ENCODE measurements at places on chromosomes 3 and 15.

DNA sequence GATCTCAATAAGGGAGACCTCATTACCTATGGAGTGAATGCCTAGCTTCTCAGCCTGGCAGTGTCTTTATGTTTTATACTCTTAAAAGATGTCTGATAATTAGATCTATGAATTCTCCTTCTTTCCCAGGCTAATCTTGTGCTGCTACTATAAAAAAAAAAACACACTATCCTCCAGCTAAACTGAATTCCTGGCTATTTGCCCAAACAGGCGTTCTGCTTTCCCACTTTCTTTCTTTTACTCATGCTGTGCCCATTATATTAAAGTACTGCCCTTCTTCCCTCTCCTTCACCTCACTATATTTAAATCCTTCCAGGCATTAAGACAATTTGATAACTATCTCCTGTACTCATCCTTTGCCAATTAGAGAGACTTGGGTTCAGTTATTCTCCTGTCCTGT is 1134.9 kb downstream of the ROBO2 start:
- no peak for DNase-seq

- no peak for DNase-seq
Observed at GRCh38 chr3:195820901-195821300, 9.2 kb upstream of the MUC4 start.

GRCh38 chr3:67462187-67462586 is 192.2 kb downstream of the SUCLG2 start:
- DNase-seq, result no peak

GRCh38 chr3:28376424-28376823 is 27.8 kb upstream of the AZI2 start:
- no peak for DNase-seq

- DNase-seq, result no peak
Observed at GRCh38 chr3:99529265-99529664, 109.1 kb upstream of the COL8A1 start.

DNA sequence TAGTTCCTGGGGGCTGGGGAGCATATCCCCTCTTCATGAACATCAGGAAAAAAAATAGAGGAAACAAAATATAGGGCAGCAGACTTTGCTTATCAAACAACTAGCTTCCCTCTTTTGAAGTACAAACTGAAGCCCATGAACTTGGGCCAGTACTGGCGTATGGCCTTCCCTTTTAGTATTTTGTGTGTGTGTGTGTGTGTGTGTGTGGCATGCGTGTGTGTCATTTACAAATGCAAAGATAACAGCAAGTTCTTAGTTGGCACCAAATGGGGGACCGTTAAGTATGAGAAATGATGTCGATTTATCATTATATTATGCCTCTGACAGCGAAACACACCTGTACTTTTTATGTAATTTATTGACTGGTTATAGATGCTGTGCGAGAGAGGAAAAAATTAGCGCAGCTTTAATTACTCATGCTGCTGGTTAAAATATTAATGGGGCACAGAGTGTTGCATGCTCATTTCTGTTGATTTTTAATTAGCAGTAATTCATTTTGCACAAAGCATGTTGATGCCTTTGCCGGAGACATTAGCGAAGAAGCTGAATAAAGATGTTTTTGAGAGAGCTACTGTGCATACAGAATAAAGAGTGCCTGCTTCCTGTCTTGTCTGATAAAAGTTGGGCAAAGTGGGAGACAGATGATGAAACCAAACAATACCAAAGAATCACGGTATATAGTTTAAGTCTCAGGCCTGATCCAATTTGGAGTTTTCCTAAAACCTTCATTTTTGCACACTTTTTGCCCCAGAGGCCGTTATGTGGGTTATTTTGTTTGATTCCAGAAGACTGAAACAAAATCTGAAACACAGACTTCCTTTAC is 297.1 kb downstream of the SATB1 start:
- no peak for DNase-seq

GRCh38 chr3:22729981-22730380 is 473.1 kb upstream of the UBE2E2 start:
- DNase-seq, result no peak

DNA sequence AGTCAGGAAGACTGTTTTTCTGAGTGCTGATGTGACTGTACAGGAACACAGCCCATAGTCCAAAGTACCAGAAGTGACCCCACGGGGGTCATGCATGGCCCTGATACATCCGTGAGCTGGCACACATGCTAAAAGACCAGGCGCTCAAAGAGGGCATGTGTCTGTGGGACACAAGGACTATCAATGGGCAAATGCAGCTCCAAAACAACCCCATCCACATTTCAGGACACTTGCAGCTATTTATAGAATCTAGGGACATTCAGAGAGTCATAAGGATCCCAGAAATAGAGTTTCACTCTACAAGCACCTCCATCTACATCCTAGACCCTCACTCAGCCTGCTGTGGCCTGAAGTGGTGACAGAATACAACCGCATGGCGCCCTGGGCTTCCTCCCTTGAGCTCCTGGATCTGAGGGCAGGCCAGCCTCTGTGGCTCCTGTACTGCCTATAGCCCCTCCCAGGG is 17.0 kb downstream of the SLC25A20 start:
- no peak for DNase-seq

- DNase-seq, result no peak
Observed at GRCh38 chr3:60912142-60912541, 339.1 kb downstream of the FHIT start.

- no peak for DNase-seq
Observed at GRCh38 chr3:16898595-16899395, 14.0 kb downstream of the PLCL2 start.

DNA sequence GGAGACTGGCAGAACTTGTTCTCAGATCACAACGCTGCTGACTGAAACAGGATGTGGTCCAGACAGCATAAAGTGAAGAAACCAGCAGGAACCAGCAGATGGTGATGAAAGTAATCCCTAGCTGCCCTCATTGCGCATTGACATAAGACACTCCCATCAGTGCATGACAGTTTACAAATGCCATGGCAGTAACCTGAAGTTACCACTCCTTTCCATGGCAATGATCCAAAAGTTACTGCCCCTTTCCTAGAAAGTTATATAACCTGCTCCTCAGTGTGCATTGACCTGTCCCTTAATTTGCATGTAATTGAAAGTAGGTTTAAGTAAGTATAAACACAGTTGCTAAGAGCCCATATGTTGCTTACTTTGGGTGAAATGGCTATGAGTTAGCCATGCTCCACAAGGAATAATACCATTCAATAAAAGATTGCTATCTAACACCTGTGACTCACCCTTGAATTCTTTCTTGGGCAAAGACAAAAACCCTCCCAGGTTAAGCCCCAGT is 149.1 kb upstream of the CD96 start:
- DNase-seq, result no peak

DNA sequence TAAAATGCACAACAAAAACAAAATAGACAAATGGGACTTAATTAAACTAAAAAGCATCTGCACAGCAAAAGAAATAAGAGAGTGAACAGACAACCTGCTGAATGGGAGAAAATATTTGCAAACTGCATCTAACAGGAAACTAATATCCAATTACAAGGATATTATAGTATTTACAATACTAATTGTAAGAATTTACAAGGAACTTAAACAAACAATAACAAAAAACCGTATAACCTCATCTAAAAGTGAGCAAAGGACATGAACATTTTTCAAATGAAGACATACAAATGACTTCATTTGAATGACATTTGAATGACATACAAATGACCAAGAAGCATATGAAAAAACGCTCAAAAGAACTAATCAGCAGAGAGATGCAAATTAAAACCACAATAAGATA is 66.4 kb downstream of the CSNK1G1 start:
- DNase-seq, result no peak

DNA sequence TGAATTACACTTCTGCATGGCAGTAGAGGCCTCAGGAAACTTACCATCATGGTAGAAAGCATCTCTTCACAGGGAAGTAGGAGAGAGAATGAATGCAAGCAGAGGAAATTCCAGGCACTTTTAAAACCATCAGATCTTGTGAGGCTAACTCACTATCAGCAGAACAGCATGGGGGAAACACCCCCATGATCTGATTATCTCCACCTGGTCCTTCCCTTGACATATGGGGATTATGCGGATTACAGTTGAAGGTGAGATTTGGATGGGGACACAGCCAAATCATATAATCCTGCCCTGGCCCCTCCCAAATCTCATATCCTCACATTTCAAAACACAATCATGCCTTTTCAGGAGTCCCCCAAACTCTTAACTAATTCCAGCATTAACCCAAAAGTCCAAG is 691.1 kb downstream of the SI start:
- no peak for DNase-seq
